Dermis microvascular lymphatic vessel endothelial cell (primary cell): ENCODE measurements at places on chromosomes 11 and 22.

GRCh38 chr11:17905477-17905876 lies 107.4 kb downstream of the SERGEF start:
- DNase-seq = no peak

DNA sequence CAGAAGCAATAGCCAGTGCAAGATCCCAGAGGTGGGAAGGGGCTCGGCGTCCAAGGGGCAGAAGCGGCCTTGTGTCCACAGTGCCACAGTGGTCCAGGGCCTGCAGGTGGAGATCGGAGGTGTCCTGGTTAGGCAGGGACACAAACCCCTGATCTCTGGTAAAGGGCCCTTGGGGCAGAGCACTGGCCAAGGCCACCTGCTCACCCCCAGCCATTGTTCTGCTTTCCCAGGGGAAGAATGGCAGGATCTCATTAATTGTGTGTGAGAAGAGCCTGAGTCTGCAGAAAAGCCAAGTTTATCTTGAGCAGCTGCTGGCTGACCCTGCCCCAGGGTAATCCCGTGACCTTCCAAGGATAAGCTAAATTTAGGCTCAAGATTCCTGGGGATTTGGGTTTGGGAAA lies 3.1 kb upstream of the CLDN5 start:
- no peak for DNase-seq

DNA sequence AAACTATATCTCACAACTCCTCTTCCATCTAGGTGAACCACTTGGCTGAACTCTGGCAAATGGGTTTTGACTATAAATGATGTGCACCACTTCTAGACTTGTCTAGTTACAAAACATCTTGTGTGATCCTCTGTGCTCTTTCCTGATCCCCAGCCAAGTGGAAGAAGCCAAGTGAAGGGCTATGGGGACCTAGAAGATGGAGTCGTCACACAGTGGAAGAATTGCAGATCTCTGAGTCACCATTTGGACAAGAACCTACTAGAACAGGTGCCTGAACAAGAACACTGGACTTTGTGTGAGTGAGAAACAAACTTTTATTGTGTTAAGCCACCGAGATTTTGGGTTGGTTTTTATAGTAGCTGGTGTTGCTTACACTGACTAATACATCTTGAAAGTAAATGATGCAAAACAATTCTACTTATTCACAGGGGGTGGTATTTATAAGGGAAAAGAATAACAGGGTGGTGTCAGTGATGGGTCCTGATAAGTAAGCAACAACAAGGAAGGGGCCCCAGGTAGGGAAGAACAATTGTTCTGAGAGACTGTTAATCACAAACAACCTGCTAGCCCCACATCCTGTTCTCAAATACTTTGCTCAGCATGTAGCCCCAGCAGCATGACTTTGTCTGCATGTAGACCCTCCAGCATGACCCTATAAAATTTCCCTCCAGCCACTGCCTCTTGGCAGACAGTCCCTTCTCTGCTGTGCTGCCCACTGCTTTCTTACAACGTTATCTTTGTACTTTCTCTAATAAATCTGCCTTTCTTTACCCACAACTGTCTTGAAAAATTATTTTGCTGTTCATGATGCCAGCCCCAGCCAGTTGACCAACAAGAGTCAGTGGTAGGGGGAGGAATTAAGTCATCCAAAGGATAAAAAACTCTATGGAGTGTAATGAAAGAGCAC lies 280.7 kb upstream of the PLET1 start:
- DNase-seq = no peak

GRCh38 chr11:65499713-65500386 lies 1.0 kb downstream of the MALAT1 start:
- no peak for DNase-seq

DNA sequence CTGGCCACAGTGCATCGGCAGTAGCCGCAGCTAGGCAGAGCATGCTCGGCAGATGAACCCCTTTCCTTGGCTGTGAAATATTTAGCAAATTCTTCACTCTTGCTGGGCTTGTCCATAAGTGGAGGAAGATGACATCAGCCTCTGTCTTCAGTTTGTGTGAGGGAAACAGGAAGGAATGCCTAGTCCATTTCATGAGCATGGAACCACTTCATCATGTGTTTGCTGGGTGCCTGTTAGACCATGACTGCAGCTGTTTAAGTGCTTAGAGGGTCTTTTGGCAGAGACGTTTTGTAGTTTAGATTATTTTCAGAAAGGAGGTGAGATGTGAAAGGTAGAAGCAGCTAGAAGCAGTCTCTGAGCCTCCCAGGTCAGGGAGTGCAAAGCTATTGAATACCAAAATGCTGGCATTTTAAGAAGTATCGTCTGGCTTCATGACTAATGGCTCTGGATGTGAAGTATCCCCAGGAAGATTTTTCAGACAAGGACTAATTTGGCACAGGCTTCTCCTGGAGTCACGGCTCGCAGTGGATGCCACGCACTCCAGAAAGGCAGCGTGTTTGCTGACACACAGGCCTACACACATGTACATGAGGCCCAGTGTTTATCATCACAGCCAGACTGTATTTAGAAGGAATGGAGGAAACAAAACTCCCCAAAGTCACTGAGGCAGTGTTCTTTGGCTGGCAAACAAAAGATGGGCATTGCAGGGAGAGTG lies 43.1 kb upstream of the GRAMD1B start:
- DNase-seq = no peak

DNA sequence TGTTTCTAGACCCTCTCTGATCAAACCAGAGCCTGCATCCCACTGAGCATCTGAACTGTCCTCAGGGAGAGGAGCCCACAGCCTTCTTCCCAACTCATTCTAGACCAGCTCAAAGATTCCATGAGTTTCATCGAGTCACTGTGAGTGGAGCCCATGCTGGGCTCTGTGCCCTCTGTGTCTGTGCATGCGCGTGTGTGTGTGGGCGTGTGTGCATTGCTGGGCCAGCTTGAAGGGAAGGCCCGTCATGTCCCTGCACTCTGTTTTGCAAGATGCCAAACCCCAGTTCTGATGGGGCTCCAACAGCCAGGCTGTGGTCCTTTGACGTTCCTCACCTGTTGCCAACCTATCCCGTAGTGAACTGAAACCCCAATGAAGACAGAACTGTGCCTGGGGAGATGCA lies 7.1 kb downstream of the MPEG1 start:
- no peak for DNase-seq

- DNase-seq = no peak
Observed at GRCh38 chr11:38315151-38315550, 1717.1 kb upstream of the RAG2 start.

DNA sequence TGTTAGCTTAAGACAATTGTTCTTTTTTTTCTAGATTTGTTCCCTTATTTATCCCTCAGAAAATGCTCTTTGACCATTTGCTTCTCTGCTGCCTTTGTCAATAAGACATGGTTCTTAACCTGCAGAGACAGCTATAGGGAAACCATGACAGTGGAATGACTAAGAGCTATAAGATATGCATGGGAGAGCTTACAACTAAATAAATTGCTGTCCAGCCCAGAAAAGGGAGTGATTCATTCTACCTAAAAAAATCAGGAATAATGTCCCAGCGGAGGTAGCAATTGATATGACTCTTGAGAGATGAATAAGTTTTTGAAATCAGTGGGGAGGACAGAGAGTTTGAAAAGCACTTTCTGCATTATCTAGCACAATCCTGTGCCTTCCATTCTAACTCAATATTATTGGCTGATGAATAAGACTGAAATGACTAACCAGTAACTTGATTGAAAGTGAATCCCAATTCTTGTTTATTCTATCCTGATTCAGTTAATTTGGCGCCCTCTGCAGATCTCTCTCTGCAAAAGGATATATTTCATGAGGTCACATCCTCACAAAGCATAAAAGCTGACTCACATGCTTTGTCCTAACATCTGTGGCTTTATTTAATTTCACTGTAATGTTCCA lies 680.5 kb upstream of the API5 start:
- DNase-seq = no peak
